ENCODE measurements at places on chromosomes 5 and 9. TPM values are rescaled to one million over a fixed set of nuclear protein-coding genes. Genes with fewer than 3 reads are reported as not detected.

Gene C9orf50
- total RNA-seq, result not detected

Gene MEF2C
- total RNA-seq, result 0.24 TPM

DNA sequence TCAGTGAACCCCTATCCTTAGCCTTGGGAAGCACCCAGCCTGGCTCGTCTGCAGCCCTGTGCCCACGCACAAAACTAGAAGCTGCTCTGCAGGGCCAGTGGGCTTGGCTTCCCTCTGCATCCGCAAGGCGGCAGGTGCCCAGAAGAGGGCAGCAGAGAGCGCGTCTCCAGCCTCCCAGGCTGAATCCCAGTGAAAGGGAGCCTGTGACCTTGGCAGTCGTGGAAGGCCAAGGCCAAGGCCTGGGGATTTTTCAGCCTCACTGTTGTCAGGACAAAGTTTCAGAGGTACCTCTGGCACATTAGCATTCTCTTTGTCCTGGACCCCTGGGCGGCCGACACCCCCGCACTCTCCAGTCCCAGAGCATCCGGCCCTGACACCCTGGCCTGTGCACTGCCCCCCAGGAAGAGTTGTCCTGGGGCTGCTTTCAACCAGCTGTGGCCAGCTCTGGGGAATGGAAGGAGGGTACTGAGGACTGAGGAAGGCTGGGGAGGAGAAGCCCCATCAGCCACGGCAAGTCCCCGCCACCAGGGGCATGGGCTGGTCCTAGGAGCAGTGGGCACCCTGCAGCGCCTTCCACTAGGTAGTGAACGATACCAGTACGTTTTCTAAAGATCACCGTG lies 63.6 kb upstream of the IL17B start:
- DNase-seq, result peak; percentile 64

- no peak for DNase-seq
These were observed 26.7 kb downstream of the LNPEP start for GRCh38 chr5:96962540-96962991.

GRCh38 chr5:96121364-96121763 lies 159.7 kb upstream of the ELL2 start:
- DNase-seq, result no peak
